ENCODE measurements at places on chromosomes 6 and 20.

DNA sequence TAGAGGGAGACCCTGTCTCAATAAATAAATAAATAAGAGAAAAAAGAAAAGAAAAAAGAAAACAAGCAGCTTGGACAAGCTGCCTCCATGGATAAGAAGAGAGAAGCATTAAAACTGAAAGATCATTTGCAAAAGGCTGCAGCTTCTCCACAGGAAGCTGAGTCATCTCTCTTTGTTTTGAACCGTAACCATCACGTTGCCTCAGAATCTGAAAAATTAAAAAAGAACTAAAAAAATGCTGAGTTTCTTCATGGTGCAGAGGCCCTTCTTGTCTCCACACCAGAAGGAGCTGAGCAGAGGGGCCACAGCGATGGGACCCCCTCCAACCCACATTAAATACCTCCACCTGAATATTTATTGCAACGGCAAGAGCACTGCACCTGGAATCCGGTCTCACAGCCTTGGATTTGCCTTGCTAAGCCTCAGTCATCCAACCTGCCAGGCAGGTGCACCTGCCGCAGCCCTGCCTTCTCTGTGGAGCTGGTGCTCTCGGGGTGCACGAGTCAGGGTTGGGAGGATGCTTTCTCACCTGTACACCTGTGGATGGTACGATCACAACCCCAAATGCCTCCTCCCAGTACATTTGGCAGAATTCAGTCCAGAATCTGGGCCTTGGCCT, 28.1 kb downstream of the TOX2 start:
- DNase-seq: peak; percentile 63

DNA sequence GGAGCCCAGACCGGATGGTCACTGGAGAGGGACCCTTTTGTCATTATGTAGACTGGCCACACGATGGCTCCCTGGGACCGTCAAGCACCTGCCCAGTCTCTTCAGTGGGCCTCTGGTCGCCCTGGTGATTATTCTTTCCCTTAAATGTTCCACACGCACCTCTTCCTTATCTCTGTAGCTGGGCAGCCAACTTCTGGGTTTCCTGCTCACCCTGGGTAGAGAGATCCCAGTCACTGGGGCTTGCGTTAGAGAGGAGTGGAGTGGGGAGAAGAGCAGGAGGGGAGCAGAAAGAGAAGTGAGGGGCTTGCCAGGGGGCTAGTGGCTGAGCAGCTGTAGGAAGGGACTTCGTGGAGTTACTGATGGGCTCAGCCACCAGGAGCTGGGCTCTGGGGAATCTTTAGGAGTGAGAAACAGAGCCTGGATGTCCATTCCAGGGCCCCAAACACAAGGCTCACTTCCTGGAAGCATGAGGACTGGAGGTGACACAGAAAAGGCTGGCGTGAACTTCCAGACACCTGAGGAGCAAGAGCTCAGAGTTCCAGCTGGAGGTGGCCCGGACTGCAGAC, 150.1 kb downstream of the DHX35 start:
- peak; percentile 82 for DNase-seq

DNA sequence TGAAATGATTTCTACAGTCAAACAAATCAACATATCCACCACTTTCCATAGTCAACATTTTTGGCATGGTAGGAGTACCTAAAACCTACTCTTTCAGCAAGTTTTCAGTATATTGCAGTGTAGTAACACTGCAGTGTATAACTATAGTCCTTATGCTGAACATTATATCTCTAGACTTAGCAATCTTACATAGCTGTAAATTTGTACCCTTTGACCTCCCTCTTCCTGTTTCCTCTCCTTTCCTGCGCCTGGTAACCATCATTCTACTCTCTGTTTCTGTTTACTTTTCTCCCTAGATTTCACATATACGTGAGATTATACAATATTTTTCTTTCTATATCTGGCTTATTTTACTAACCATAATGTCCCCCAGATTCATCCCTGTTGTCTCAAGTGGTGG, 40.2 kb downstream of the SMAP1 start:
- no peak for DNase-seq

GRCh38 chr6:8243475-8243874, 141.1 kb upstream of the EEF1E1 start:
- DNase-seq: no peak

DNA sequence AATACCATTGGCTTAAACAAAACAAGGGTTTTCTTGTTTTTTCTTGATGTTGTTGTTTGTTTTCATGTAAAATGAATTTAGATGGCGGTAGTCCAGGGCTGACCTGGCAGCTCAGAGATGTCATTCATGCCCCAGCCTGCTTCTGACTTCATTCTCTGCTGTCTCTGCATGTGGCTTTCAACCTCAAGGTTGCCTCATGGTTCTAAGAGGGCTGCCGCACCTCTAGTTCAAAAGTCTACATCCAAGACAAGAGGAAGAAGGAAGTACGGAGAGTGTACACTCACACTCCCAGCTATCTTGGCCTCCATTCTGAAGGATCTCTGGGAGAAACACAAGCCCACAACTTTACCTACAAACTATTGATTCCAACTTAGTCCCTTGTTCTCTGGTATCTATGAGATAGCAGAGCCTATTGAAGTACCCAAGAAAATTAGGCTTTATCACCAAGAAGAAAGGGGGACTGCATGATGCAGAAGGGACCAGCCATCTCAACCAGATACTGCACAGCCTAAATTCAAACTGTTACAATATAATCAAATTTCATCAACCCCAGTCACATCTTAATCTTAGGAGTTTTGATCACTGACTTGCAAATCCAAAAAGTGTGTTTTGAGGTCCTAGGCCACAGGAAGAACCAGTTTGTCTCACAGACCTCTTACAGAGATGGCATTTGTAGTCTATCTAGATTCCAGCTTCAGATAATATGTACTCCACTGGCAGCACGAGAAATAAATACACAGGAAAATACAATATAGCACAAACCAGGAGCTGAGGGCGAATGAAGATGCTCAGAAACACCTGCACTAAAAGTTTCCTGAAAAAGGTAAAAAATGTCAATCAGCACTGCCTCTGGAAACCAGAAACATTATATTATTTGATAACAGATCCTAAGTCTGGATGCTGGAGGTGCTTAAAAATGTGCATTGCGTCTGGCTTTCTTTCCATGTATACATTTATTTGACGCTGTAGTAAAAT, 866 bp upstream of the BTN3A3 start:
- no peak for DNase-seq

DNA sequence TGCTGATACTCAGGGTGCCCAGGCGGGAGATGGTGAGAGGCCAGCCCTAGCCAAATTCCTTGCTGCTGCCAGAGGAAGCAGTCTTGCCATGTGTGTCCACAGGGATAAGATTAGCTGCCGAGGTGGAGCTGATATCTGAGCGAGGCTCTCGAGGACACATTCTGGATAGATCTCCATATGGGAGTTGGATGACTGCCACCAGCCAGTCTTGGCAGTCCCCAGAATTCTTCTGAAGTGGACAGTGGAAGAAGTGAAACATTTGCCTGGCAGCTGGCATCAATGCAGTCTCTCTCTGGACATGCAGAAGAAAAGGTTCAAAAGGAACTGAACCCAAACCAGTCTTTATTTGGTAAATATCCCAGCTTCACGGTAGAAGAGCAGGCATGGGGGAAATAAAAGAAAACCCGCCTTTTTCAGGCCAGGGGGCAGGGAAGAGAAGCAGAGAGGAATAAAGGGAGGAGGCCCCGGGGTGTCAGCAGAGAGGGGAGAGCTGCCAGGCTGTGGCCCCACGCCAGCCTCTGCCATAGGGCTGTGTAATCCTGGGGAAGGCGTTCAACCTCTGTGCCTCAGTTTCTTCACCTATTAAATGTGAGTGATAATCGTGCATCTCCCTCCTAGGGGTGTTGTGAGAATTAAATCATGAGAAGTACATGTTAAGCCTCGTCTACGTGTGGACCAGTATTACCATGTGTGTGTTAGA, 3.7 kb upstream of the FUCA2 start:
- no peak for DNase-seq

- DNase-seq: no peak
These were observed 37.9 kb upstream of the RNF217 start for GRCh38 chr6:124924333-124924759.

DNA sequence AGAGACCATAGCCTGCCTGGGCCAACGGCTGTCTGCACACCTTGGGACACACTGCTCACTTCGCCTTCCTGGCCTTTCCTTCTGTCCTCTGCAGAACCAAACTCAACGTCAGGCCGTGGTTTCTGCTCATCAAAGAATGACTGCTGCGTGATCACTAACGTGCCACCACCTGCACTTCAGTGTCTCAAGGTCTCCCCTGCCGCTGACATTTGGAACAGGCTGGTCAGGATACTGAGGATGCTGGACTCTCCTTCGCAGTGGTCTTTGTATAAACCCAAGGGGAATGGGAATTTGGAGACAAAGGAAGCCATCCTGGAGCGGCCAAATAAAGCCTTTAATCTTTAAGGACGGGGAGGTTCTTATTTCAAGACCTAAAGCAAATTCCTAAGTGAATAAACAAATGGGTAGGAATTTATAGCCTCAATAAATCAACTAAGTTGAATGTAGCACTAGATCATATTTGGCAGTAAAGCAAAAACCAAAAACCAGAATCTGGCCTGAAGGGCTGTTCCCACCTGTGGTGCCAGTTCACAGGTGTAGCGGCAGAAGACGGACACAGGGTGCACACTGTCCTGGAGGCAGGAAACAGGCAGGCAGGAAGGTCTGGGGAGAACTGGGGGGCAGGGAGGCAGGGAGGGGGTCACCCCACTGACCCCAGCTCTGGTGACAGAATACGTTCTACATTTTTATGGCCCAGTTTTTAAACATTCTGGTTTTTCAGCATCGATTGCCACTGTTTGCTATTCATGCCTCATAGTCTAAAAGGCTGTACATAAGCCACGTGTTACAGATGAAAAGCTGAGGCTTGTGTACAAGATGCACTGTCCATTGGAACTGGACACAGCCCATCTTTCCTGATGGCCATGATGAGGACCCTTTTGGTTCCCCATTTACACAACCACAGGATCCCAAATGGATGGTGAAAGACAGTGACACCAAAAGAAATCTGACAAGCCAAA, 36.6 kb downstream of the ABHD12 start:
- DNase-seq: no peak

DNA sequence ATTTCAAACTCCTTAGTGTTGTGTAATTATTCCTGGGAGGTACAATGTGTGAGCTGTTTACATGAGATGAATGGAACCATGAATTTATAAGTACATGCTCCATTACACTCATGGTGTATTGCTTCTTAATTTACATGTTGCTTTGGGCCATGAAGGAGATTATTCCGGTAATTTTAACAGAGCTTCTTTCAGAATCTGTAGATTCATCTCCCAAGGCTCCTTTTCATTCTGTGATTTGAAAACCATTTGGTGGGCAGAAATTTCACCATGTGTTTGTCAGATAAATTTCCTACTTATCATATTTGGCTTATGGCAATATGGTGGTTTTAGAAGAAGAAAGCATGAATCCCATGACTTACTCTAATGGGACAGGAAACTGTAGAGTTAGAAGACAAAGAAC, 421.6 kb upstream of the EYS start:
- DNase-seq: no peak

- DNase-seq: no peak
These were observed 203.1 kb downstream of the ASCC3 start for GRCh38 chr6:100678027-100678426.

- no peak for DNase-seq
These were observed 87.1 kb downstream of the PREX1 start for GRCh38 chr20:48740712-48741111.

DNA sequence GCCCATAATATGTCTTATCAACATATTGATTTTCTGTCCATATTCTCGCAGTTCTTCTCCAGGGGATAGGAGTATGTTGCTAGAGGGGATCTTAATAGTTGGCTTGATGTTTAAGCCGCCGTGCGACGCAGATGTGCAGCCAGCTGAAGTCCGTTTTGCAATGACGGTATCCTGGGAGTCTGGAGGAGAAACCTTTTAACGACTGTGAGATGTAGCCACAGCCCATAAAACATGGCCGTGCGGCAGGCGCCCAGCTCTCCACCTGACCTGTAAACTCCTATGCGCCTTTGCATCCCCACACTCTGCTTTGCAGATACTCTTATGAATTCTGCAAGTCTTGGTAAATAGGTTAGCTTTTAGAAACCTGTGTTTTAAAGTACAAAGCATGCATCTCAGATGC, 36.9 kb downstream of the BMP6 start:
- no peak for DNase-seq

All from NCI-H1417 (cell line).